ENCODE measurements at places on chromosomes 12 and 14. TPM values are rescaled to one million over a fixed set of nuclear protein-coding genes. Genes with fewer than 3 reads are reported as not detected.

CCDC175 gene
- not detected for total RNA-seq

ITGB7 gene
- 0.63 TPM for total RNA-seq

CBLN3 gene
- 1.7 TPM for total RNA-seq

ZC3H14 gene
- total RNA-seq, result 61.7 TPM

KRAS gene
- 16.1 TPM for total RNA-seq

RNASE7 gene
- total RNA-seq, result not detected

GPR162 gene
- 1.1 TPM for total RNA-seq

PPP2R3C gene
- total RNA-seq, result 25.9 TPM

CLIP1 gene
- total RNA-seq, result 29.5 TPM

WNT1 gene
- total RNA-seq, result 0.24 TPM

PLEKHD1 gene
- not detected for total RNA-seq

REP15 gene
- 0.52 TPM for total RNA-seq

GUCY2C gene
- total RNA-seq, result not detected

NAV3 gene
- 4.3 TPM for total RNA-seq

MYF5 gene
- not detected for total RNA-seq

CDKL1 gene
- 12.3 TPM for total RNA-seq
